ENCODE measurements at places on chromosomes 2 and 18.

GRCh38 chr18:13288509-13289133 lies 70.1 kb downstream of the LDLRAD4 start:
- no peak for DNase-seq

DNA sequence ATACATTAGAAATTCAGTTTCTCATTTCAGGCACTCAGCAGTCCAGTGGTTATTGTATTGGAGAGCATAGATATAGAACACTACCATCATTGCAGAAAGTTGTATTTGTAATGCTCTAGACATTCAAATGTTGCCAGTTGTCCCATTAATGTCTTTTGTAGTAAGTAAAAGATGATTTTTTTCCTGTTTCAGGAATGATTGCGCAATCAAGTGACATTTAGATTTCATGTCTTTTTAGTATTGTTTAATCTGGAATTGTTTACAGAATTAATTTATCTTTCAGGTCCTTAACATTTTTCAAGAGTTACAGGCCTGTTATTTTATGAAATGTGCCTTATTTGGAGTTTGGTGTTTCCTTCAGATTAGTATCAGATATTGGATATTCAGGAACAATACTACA lies 134.7 kb downstream of the MSTN start:
- no peak for DNase-seq

DNA sequence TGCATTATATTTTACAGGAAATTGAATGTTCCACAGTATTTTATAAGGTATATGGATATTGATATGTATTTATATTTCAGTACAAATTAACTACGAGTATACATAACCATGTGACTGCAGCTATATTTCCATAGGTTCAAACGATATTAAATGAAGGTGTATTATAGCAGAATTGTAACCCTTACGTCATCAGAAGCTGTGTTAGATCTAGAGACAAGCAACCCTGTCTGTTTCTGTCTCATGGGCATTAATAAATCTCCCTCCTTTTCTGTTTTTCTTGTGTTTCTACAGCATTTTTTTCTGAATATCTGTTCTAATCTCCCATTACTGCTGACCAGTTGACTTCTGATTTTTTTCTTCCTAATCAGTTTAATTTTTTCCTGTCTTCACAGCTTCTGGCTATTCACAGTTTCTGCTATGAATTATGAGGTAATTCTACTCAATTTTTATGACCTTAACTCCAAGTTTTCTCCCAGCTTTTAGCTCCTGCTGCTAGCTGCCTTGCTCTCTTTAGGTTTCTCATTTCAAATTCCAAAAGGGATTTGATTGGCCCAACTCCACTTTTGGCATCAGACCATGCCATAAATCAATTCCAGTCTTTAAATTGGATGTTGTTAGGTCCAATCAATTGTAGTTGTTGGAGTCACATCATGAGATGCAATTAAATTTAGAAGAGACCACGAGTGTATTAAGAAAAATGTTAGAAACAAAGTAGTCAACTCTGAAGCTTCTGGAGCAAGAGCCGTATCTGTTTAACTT lies 277.5 kb upstream of the ZSWIM2 start:
- no peak for DNase-seq

DNA sequence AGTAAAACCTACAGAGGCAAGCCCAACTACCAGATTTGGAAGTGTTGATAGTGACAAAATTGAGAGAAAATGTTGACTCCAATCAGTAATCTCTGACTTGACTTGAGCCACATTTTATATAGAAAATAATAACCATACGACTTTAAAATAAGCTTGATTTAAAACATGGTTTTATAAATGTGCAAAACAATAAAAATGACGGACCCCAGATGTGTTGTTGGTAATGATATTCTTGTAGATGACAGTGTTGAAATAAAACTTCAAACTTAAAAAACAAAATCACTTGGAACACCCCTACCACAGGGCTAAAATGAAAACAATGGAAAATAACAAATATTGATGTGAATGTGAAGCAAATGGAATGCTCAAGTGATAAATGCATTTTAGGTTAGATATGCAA lies 188.1 kb downstream of the SRBD1 start:
- DNase-seq, result no peak

DNA sequence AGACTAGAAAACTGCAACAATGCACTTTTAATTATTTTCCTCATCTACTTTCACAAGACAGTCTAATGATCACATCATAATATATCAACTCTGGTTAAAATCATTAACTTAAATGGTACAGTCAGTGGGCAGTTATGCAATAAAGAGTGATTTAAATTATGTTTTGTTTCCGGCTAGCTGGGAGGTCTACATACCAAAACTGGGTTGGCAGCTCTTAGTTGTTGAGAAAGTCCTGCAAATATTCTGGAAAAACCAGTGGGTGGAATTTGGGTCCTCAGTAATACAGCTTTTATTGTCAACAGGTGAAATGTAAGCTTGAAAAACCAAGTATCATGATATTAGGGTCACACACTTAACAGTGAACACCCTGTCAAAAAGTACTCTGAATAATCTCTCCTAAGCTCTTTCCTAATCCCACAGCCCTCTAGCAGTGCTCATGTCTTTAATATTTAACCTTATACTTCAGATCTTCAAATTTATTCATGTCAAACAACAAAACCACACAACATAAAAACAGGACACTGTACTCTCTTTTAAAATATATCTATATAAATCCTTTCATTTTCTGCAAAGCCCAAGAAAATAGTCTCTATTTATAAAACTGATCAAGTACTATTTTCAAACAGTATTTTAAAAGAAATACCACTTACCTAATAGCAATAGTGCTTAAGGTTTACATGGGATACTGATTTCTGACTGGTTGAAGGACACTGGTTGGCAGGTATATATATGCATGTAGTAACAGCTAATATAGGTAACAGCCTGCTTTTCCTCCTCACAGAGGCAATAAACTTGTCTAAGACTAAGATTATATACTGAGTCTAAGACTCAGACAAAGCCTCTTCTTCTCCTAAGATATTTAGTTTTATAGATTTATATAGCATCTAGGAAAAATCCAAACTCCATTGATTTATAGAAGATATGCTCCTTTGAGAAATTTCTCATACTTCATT lies 103.8 kb downstream of the GAREM1 start:
- no peak for DNase-seq

DNA sequence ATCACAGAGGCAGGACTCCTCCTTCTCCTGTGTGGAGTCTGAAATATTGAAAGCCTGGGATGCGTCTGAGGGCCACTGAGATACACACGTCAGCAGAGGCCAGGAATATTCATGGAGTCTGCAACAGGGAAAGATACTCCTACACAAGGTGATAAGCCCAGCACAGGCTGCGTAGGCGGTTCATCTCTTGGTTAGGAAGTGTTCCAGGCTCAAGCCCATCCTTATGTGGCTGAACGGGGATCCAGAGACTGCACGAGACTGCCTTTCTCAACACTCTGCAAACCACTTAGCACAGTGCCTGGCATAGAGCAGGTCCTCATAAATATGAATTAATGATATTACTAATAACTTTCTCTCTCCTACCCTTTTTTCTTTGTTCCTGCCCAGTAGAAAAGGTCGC lies 29.2 kb upstream of the AGPS start:
- no peak for DNase-seq

DNA sequence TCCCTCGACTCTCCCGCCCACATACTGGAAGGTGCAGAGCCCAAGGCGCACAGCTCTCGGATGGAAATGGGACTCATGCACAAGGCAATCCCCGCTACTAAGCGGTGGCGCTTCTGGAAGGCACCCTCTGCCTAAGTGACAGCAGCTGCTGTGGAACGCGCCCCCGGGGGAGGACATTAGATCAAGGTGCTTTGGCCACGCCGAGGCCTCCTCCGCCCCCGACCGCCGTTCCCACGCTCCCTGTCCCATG lies 202 bp downstream of the MCEE start:
- DNase-seq, result no peak

DNA sequence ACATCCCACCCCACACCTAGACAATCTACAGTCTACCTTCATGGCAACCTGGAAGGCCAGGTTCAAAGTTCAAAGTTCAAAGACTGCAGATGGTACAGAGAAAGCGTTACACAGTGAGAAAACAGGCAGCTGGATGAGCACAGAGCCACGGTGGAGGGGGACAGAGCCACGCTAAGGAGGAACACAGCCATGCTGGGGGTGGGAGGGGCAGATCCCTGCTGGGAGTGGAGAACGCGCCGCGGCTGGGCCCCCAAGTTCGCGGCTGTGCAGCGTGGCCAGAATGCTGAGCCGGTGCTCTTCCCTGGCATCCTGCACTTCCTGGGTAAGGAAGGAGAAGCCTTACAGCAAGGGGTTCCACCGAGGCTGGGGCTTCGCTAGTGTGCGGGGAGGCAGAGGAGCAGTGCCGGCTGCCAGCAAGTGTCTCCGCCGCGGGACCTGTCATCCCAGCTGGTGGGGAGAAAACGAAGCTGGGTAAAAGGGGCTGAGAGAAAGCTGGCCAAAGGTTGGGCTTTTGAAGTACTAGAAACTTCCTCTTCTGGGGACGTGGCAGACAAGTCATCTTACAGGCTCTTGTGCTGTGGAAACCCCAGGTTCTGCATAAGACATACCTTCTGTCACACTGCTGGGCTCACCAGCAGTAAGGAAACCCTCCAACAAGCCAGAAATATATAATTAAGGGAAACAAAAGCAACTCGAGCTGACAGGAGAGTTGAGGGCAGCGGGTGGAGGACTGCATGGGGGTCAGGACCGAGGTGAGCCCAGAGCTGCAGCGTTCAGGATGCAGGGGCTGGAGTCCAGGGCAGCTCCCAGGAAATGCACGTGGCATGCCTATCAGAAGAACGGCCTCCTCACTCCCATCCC lies 115.5 kb downstream of the HDAC4 start:
- no peak for DNase-seq

GRCh38 chr2:150156876-150157275 lies 330.6 kb downstream of the RND3 start:
- no peak for DNase-seq

GRCh38 chr2:135091681-135092080 lies 39.6 kb downstream of the RAB3GAP1 start:
- DNase-seq, result no peak

DNA sequence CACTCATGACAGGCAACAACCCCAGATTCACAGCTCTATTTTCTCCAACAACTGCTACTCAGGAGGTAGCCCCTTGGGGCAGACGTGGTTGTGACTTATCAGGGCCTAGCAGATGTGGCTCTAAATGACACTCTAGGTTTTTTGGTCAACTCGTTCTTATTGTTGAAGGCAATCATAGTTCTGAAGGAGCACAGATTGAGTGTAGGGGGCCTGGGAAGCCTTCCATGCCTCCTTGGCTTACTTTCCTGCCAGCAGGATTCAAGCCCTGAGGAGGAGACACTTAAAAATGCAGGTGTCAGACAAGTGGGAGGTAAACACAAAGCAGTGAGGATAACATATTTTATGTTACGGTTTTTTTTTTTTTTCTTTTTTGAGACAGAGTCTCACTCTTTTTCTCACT lies 23.5 kb upstream of the SUCLG1 start:
- no peak for DNase-seq

GRCh38 chr2:25606892-25607291 lies 66.5 kb downstream of the DTNB start:
- no peak for DNase-seq

DNA sequence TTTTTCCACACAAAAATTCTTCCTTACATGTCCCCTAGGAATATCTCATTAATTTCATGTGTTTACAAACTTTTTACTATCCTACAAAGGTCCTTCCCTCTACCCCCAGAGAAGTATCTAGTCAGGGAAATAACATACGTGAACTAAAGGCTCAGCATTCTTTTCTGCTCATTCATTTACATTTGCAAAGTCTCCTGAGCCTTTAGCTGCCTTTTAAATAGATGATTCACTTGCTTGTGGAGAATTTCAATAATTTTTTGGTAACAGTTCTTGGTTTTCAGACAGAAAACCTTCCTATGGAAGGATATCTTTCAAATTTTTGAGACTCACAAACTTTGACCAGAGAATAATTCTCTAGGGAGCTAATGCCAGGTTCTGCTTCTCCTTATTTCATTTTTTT lies 81.5 kb upstream of the RMDN2 start:
- no peak for DNase-seq

GRCh38 chr2:23530206-23530908 lies 145.4 kb downstream of the KLHL29 start:
- no peak for DNase-seq

GRCh38 chr18:9735238-9735637 lies 27.1 kb downstream of the RAB31 start:
- no peak for DNase-seq

DNA sequence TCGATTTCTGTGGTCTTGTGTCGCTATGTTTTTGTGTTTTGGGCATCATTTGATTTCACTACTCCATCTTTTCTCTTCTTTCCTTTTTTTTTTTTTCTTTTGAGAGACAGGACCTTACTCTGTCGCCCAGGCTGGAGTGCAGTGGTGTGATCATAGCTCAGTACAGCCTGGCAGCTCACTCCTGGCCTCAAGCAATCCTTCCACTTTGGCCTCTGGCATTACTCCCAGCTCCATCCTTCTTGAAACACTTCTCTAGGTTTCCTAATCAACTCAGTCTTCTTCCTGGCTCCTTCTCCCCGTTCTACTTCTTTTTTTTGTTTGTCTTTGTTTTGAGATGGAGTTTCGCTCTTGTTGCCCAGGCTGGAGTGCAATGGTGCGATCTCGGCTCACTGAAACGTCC lies 26.5 kb downstream of the TCF23 start:
- DNase-seq, result no peak

- no peak for DNase-seq
Observed at GRCh38 chr2:220509096-220509757, 881.8 kb downstream of the SLC4A3 start.

GRCh38 chr2:151844211-151844896 lies 16.1 kb upstream of the ARL5A start:
- no peak for DNase-seq

GRCh38 chr2:38718601-38719000 lies 32.6 kb downstream of the SRSF7 start:
- no peak for DNase-seq

DNA sequence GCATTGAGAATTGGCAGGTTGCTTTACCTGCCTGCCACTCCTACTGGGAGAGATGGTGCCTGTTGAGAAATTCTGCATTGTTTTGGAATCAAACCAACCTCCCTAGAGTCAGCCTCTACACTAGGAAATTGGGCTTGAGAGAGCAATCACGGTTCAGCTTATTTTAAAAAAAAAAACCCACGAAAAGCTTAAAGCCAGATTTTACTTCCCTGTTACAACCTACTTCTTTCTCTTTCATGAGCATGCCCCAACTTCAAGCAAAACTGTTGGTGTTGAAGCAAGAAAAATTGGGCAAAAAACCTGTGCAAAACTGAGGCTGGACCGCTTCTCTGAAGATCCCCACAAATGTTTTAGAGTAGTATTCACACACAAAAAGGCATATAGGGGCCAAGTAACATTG lies 134.6 kb upstream of the ZEB2 start:
- DNase-seq, result no peak

GRCh38 chr2:85018049-85018447 lies 47.1 kb downstream of the KCMF1 start:
- DNase-seq, result no peak

GRCh38 chr2:190916829-190917228 lies 36.2 kb downstream of the GLS start:
- DNase-seq, result no peak

- DNase-seq, result no peak
Observed at GRCh38 chr2:111697560-111697959, 186.4 kb downstream of the ANAPC1 start.

GRCh38 chr2:237074211-237074993 lies 11.3 kb upstream of the COPS8 start:
- DNase-seq, result no peak

- DNase-seq, result no peak
Observed at GRCh38 chr18:22711192-22711685, 221.9 kb upstream of the RBBP8 start.

GRCh38 chr2:202909394-202910192 lies 1.9 kb downstream of the WDR12 start:
- DNase-seq, result no peak

Measured in T-helper 17 cell (primary cell).